Stimulated activated CD8-positive, alpha-beta memory T cell treated with anti-CD3 and anti-CD28 coated beads, Interleukin-7, amount 100 ng/mL, for 4 hours (primary cell): ENCODE measurements at places on chromosomes 6 and 20.

GRCh38 chr6:96784650-96785049 lies 52.6 kb downstream of the GPR63 start:
- DNase-seq: no peak

DNA sequence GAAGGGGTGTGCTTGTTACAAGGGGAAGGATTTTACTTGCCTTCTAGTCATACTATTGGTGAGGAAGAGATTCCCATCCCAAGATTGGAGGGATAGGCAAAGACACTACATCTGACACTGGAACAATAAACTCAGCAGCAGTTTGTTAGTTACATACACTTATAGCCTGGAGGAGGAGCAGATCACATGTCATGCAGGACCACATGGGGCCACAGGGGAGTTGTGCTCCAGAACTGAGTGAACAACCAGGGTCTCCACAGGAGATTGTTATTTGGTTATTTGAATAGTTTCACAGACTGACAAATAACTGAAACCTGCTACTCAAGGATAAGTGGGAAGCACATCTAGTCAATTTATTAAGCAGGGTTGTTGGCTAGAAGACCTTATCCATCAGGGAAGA lies 559.4 kb upstream of the MANEA start:
- DNase-seq: no peak

DNA sequence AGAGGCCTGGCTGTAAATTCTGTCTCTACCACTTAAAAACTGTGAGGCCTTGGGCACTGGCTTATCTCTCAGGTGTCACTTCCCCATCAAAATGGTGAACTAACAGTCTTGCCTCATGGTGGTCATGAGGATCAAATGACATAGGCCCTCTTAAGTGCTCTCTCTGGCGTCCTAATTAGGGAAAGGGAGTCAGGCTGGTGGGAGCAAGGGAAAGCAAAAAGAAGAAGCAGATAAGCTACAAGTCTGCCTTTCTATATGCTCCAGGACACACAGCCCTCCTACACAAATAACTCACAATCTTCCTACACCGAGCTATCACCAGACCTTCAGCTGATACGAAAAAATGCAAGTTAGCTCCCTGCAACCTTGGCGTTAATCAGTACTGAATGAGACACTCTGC lies 19.5 kb upstream of the SLC22A16 start:
- no peak for DNase-seq

GRCh38 chr6:37259191-37259590 lies 1.2 kb upstream of the TMEM217 start:
- no peak for DNase-seq

GRCh38 chr6:34238585-34239499 lies 2.2 kb downstream of the HMGA1 start:
- no peak for DNase-seq

DNA sequence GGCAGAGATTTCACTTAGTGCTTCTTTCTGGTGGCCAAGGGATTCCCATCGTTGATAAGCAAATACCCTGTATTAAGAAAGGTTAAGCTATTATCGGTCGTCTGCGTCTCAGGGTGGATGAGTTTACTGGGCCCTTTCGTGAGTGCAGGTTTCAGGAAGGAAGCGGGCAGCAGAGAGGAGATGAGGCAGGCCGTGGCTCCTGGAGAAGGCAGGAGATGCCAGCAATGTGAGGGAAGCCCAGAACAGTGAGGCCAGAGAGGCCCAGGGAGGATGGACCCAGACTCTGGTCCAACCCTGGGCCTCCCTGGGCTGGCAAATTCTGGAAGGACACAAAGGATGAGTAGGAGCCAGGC lies 11.2 kb downstream of the TFEB start:
- DNase-seq: no peak

GRCh38 chr6:166989427-166990032 lies 9.7 kb upstream of the CEP43 start:
- peak; percentile 26 for DNase-seq

- DNase-seq: no peak
Observed at GRCh38 chr20:57361517-57361916, 10.5 kb downstream of the RAE1 start.

GRCh38 chr6:143286251-143286795 lies 164.2 kb downstream of the ADAT2 start:
- no peak for DNase-seq
